ENCODE measurements at places on chromosomes 6 and 20. TPM values are rescaled to one million over a fixed set of nuclear protein-coding genes. Genes with fewer than 3 reads are reported as not detected.

GABRR2 gene
- not detected for total RNA-seq

ANKRD66 gene
- total RNA-seq = not detected

AFG1L gene
- 4.0 TPM for total RNA-seq

FAM217A gene
- not detected for total RNA-seq

WFDC10B gene
- not detected for total RNA-seq

ECT2L gene
- not detected for total RNA-seq

RSPH9 gene
- total RNA-seq = not detected

VGLL2 gene
- total RNA-seq = not detected

HLA-DRB5 gene
- 0.52 TPM for total RNA-seq

RNF39 gene
- not detected for total RNA-seq

GRCh38 chr20:8156235-8157079, 24.4 kb downstream of the PLCB1 start:
- peaks cover 5% of the 10 kb centered on the region for H3K36me3 ChIP-seq
- no peak overlapping the region for H3K27ac ChIP-seq
- no peak for DNase-seq

DNA sequence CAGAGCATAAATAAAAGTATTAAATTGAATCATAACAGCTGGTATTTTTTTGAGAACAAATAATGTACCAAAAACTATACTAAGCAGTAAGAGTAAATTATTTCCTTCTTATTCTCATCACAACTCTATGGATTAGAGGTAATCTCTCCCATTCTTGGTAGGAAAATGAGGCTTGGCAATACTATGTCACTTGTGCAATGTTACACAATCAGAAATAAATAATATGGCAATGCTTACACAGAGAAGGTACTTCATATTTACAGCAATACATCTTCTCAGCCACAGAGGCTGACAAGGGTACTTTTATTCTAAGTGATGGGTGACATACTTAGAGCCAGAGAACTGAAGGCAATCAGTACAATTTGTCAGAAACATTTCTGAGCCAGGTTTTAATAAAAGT, 3.9 kb downstream of the DST start:
- H3K4me1 ChIP-seq = no peaks in the 10 kb centered on the region
- DNase-seq = no peak
- no peak overlapping the region for H3K27ac ChIP-seq
- no peak overlapping the region for H3K4me3 ChIP-seq

DNA sequence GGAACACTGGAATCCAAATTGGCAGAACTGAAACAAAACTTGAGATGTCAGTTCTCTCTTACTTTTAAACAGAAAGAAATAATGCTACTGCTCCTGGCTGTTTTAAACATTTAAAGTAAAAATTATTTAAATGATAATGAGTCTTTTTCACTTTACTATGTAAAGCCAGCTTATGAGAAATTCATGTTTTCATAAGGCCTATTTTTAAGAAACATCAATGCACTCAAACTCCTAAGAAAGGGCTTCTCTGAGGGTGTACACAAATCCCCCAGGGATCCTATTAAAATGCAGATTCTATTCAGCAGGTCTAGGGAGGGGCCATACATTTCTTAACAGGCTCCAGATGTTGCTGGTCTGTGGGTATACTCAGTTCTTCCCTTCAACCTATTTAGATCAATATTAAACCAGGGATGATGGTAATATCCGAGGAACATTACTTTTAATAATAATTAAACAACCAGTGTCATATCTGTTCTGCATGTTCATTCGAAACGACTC, 2.3 kb downstream of the FERMT1 start:
- no peak for DNase-seq
- no peaks in the 10 kb centered on the region for H3K36me3 ChIP-seq
- H3K27me3 ChIP-seq = peaks cover 57% of the 10 kb centered on the region
- no peak overlapping the region for H3K4me3 ChIP-seq
- H3K4me1 ChIP-seq = peaks cover 4% of the 10 kb centered on the region
- no peak overlapping the region for H3K27ac ChIP-seq

GRCh38 chr6:134455319-134455718, 137.4 kb upstream of the SGK1 start:
- DNase-seq = no peak
- H3K27ac ChIP-seq = no peak overlapping the region
- H3K36me3 ChIP-seq = no peaks in the 10 kb centered on the region
- no peak overlapping the region for H3K4me3 ChIP-seq

DNA sequence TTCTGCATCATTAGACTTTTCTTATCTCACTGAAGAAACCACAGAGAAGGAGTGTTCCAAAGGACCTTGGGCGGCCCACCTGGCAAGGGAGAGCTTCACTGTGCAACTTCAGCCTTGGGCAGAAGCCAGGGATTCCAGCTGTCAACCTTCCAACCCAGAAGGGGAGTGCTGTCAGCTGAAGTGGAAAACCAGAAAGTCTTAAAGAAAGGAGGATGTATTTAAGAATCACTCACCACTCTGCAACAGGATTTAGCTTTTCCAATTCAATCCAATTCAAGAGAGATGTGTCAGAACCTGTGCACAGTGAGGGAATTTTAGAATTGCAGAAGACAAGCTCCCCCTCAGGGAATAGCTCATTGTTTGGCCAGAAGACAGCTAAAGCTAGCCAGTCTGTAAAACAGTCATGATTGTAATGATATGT, 553.7 kb downstream of the CD83 start:
- no peak overlapping the region for H3K27ac ChIP-seq
- H3K27me3 ChIP-seq = no peaks in the 10 kb centered on the region
- peaks cover 17% of the 10 kb centered on the region for H3K4me1 ChIP-seq
- no peaks in the 10 kb centered on the region for H3K36me3 ChIP-seq
- DNase-seq = no peak
- no peak overlapping the region for H3K4me3 ChIP-seq

GRCh38 chr20:45841407-45842129, 8.0 kb downstream of the SNX21 start:
- H3K36me3 ChIP-seq = peaks cover 4% of the 10 kb centered on the region
- no peak for DNase-seq
- no peak overlapping the region for H3K27ac ChIP-seq
- H3K4me3 ChIP-seq = no peak overlapping the region
- no peaks in the 10 kb centered on the region for H3K4me1 ChIP-seq
- no peaks in the 10 kb centered on the region for H3K27me3 ChIP-seq

- no peak overlapping the region for H3K4me3 ChIP-seq
- no peak overlapping the region for H3K27ac ChIP-seq
- no peaks in the 10 kb centered on the region for H3K4me1 ChIP-seq
- H3K36me3 ChIP-seq = no peaks in the 10 kb centered on the region
- DNase-seq = no peak
Measured at GRCh38 chr6:148818939-148819575, 72.2 kb downstream of the UST start.

DNA sequence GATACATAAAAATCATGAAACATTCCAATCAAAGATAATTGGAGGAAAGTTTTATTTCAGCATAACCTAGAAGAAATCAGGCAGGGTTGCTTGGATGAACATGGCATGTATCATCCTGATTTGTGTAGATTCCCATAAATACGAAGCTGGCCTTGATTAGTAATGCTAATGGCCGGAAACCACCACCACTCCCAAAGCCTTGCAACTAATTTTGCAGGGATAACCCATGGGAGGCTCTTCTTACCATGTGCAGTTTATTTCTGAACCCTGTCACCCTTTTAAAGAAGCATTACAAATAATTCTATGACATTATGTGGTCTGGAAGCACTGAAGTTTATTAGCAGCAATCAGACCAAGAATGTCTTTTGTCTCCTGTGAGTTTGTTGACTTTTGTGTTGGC, 80.8 kb downstream of the AIG1 start:
- peaks cover 70% of the 10 kb centered on the region for H3K36me3 ChIP-seq
- no peak for DNase-seq
- H3K27ac ChIP-seq = no peak overlapping the region
- H3K4me1 ChIP-seq = peaks cover 38% of the 10 kb centered on the region
- no peaks in the 10 kb centered on the region for H3K27me3 ChIP-seq

DNA sequence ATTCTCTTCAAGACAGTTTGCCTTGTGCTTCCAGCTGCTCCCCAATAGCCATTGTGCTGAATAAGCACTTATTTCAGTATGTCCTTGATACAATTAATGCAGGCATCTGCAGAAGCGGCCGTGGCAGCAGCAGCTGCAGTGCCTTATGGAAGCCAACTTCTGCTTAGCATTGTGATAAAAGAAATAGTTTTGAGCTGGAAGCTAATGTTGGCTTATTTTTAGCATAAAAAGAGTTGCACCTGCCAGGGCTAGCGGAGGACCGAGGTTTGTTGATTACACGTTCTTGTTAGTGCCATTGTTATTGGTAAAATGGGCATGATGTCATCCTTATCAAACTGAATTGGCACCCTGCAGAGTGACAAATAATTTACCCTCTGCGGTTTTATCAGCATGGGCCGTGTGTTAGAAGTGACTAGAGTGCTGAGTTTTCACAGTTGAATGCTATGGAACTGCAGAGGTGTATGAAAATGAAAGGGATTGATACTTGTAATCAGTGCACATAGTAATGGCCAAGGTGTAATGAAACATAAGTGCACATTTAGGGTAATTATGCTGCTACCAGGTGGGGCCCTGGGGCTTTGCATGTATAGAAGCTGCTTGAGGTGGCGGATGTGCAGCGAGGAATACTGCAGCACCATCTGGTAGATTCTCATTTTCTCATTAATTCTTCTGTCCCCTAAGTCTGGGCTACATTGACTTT, 334.3 kb downstream of the CDKAL1 start:
- no peak overlapping the region for H3K4me3 ChIP-seq
- no peaks in the 10 kb centered on the region for H3K4me1 ChIP-seq
- H3K36me3 ChIP-seq = peaks cover 10% of the 10 kb centered on the region

- no peak for DNase-seq
- H3K4me1 ChIP-seq = peaks cover 56% of the 10 kb centered on the region
- peaks cover 3% of the 10 kb centered on the region for H3K36me3 ChIP-seq
- no peaks in the 10 kb centered on the region for H3K27me3 ChIP-seq
- H3K4me3 ChIP-seq = no peak overlapping the region
Measured at GRCh38 chr20:63636752-63637628, 10.1 kb upstream of the GMEB2 start.

- H3K27me3 ChIP-seq = peaks cover 9% of the 10 kb centered on the region
Measured at GRCh38 chr6:43979525-43979924, 147.7 kb downstream of the MRPL14 start.

- no peak for DNase-seq
- peaks cover 5% of the 10 kb centered on the region for H3K27me3 ChIP-seq
- peaks cover 4% of the 10 kb centered on the region for H3K4me1 ChIP-seq
- H3K4me3 ChIP-seq = no peak overlapping the region
- H3K27ac ChIP-seq = no peak overlapping the region
Measured at GRCh38 chr6:139981768-139982181, 607.3 kb upstream of the CITED2 start.

Measured in activated naive CD8-positive, alpha-beta T cell treated with anti-CD3 and anti-CD28 coated beads for 36 hours (primary cell).